Activated CD8-positive, alpha-beta memory T cell treated with anti-CD3 and anti-CD28 coated beads for 36 hours (primary cell): ENCODE measurements at places on chromosomes 5 and 9. TPM values are rescaled to one million over a fixed set of nuclear protein-coding genes. Genes with fewer than 3 reads are reported as not detected.

RETREG1 gene
- total RNA-seq, result 11.4 TPM

SOWAHA gene
- total RNA-seq, result 0.06 TPM

PROB1 gene
- total RNA-seq, result 8.2 TPM

SPEF2 gene
- total RNA-seq, result 8.3 TPM

TLX3 gene
- not detected for total RNA-seq

RXRA gene
- total RNA-seq, result 6.4 TPM

MEIKIN gene
- total RNA-seq, result not detected

PCDHA3 gene
- total RNA-seq, result not detected

LECT2 gene
- total RNA-seq, result not detected

CTXN3 gene
- not detected for total RNA-seq

PDZD2 gene
- total RNA-seq, result 0.63 TPM

DCTN3 gene
- total RNA-seq, result 71.8 TPM

TCERG1 gene
- total RNA-seq, result 119 TPM

CAPSL gene
- total RNA-seq, result 0.27 TPM

LIFR gene
- total RNA-seq, result not detected

ANGPTL2 gene
- not detected for total RNA-seq

RNF183 gene
- total RNA-seq, result not detected

GDNF gene
- total RNA-seq, result not detected

NTRK2 gene
- 0.17 TPM for total RNA-seq

PCDHGA6 gene
- total RNA-seq, result 0.13 TPM

SCGB3A2 gene
- not detected for total RNA-seq

PCDHB7 gene
- not detected for total RNA-seq

TAF11L5 gene
- total RNA-seq, result not detected

ENTPD2 gene
- total RNA-seq, result not detected

ODF2 gene
- 72.4 TPM for total RNA-seq

STXBP1 gene
- total RNA-seq, result 22.8 TPM

TGFBI gene
- total RNA-seq, result 0.23 TPM

SLC27A6 gene
- not detected for total RNA-seq

SOX30 gene
- total RNA-seq, result 0.29 TPM

KIAA0825 gene
- 1.3 TPM for total RNA-seq

BTNL8 gene
- total RNA-seq, result not detected

GPX3 gene
- not detected for total RNA-seq

GPR150 gene
- 0.38 TPM for total RNA-seq

RHOBTB3 gene
- 0.67 TPM for total RNA-seq

SEMA4D gene
- 295 TPM for total RNA-seq

ADCY2 gene
- total RNA-seq, result not detected

CDKN2B-AS1 gene
- total RNA-seq, result 0.67 TPM

PCDHGB5 gene
- 0.15 TPM for total RNA-seq

OBP2B gene
- total RNA-seq, result not detected

CCNJL gene
- total RNA-seq, result not detected

LTC4S gene
- 0.65 TPM for total RNA-seq

FST gene
- total RNA-seq, result not detected

OR1J2 gene
- total RNA-seq, result not detected

SPDL1 gene
- 48.8 TPM for total RNA-seq

MARCOL gene
- total RNA-seq, result not detected

ZNG1F gene
- 15.1 TPM for total RNA-seq

KCTD16 gene
- total RNA-seq, result 0.04 TPM

SH3PXD2B gene
- 0.25 TPM for total RNA-seq

ANKRA2 gene
- 15.2 TPM for total RNA-seq

TXNDC8 gene
- not detected for total RNA-seq

DMGDH gene
- total RNA-seq, result not detected

POU5F2 gene
- 0.34 TPM for total RNA-seq

RECK gene
- 4.2 TPM for total RNA-seq

CPLANE1 gene
- 6.1 TPM for total RNA-seq

BARHL1 gene
- not detected for total RNA-seq

PPP3R2 gene
- not detected for total RNA-seq

SLC4A9 gene
- not detected for total RNA-seq
